ENCODE measurements at places on chromosomes 11 and 22. TPM values are rescaled to one million over a fixed set of nuclear protein-coding genes. Genes with fewer than 3 reads are reported as not detected.

Gene PACSIN3
- total RNA-seq, result 57.4 TPM

Gene VWCE
- total RNA-seq, result 8.3 TPM

- DNase-seq, result no peak
These were observed 142.3 kb downstream of the RBFOX2 start for GRCh38 chr22:35886309-35886708.

DNA sequence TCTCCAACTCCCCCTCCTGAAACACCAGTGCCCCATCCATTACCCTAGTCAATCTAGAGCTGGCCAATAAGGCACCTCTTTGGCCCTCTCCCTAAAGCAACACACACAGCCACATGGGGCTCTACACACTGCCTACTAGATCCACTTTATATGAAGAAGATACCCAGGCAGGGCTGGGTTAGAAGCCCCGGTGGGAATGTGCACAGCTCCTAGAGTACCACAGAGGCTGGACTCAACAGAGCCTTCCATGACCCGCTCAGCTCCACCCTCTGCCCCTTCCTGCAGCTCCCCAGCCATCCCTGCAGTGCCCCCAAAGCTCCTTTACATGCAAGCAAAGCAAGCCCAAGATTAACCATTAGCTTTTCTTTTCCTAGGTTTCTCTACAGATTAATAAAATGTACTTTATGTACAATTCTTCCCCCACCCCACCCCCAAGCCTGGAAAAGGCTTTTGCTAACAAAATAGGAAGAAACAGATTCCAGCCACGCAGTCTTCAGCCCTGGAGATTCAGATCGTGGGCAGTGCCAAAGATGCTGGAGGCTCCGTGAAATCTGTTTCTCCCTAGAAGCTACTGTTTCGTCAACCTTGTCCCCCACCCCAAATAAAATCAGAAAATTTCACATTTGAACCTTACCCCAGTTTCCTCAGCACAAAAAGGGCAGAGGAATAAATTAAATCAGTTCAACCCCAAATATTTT, 51.8 kb downstream of the IGSF9B start:
- no peak for DNase-seq

GRCh38 chr11:126474220-126474619, 118.7 kb downstream of the ST3GAL4 start:
- no peak for DNase-seq

DNA sequence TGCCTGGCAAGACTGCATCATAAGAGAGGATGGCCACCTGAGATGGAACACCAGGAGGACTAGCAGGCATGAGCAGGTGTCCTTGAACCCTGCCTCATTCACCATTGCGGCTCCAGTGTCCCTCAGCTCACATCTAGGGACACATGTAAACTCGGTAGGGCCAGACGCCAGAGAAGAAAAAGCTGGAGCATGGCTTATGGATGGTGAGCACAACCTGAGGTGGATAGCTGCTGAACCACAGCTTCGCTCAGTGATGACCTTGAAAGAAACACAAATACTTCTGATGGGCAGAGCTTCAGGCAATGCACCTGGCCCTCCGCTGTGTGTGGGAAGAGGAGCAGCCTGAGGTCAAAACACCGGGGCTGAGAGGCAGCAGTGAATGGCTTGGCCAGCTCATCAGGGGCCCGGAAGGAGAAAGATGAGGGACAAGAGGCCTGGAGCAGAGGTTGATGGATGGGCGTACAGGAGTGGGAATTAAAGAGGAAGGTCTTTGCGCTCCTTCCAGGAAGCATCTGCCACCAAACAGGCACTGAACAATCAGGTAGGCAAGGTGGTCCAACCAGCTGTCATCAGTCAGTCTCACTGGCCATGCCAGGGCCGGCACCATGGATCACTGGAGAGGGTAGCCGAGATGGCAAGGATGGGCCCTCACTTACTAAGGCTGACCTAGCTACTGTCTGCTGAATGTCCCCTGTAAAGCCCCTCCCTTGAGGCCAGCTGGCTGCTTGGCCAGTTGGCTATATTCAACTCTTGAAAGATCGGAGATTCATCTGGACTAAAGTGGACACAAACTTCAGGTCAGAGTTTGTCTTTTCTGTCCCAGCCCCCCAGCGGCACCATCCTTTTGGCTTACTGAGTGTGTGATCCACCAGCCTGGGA, 89.7 kb downstream of the MYEOV start:
- no peak for DNase-seq

- DNase-seq, result no peak
These were observed 87.2 kb downstream of the CWF19L2 start for GRCh38 chr11:107370390-107370789.

- no peak for DNase-seq
These were observed 78.8 kb downstream of the TEAD1 start for GRCh38 chr11:12752868-12753524.

All from kidney epithelial cell (primary cell).